ENCODE measurements at places on chromosomes 2 and 18.

GRCh38 chr18:46401486-46402070, 255.4 kb downstream of the LOXHD1 start:
- DNase-seq, result no peak

- no peak for DNase-seq
Observed at GRCh38 chr18:54453996-54454395, 96.3 kb downstream of the C18orf54 start.

GRCh38 chr2:129575431-129575830, 404.0 kb upstream of the RAB6C start:
- no peak for DNase-seq

- no peak for DNase-seq
Observed at GRCh38 chr18:58592223-58593214, 36.4 kb downstream of the ALPK2 start.

DNA sequence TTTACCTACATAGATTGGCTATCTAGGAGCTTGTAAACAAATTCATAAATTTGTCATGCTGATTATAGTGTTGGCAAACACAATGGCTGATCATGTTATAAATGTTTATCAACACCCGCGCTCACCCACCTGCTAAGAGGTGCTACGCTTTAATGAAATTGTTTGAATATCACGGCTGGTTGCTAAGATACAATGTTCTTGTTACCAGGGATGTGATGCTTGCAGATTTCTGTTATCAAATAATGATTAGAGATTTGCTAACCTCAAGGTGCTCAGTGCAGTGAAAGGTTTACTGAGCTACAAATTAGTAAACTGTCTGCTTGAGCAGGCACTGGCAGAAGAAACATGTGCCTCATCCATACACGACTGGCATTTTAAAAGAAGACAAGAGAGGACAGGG, 160.0 kb upstream of the ZEB2 start:
- DNase-seq, result no peak

DNA sequence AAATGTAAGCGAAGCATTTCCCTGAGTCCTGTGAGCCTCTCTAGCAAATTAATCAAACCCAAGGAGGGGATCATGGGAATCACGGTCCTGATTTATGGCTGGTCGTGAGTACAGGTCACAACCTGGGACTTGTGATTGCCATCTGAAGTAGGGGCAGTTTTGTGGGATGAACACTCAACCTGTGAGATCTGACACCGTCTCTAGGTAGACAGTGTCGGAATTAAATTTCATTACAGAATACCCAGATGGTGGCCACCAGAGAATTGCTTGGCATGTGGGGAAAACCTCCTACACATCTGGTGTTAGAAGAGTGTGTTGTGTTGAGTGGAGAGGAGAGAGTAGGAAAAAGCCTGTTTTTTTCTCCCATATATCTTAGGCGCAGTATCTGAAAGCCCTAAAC, 12.5 kb downstream of the CAPN14 start:
- no peak for DNase-seq

- DNase-seq, result no peak
Observed at GRCh38 chr2:32591669-32592463, 36.0 kb upstream of the TTC27 start.

DNA sequence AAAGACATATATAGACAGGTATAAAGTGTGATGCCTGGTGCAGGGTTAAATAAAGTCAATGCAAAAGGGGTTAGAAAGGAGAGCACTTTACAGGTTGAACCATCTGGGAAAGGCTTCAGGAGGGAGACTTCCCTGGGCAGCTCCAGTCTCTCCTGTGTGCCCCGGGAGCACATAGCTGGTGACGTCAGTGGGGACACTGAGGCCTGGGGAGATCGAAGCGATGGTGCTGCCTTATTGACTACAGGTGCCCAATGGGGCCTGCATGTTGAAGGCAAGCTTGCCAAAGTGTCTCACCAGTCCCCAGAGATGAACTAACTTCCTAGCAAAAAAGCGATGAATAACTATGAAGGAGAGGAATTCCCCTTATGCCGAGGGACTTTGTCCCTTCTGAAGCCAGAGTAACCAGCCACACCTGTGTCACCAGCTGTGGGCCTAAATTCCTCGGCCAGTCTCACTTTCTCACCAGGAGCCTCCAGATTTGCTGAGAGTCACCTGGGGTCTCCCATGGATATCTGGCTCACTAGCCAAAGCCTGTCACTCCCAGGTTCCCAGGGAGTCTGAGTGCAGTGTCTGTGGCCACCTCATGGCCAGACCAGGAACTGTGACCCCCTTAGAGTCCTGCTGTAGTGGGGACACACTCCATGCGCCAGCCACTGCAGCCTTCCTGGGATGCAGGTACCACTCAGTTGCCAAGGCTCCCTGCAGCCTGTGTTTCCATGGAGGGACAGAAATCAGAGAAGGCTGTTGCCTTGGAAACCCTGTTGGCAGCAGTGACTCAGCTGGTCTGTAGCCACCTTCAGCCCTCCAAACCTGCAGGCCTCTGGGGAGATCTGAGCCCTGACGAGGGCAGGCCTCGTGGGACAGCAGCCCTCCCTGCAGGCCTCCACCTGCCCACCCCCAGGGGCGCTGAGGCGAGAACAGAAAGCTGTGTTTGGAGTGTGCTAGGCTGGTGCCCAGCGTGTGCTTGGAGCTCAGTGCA, 128.7 kb downstream of the CTIF start:
- no peak for DNase-seq

DNA sequence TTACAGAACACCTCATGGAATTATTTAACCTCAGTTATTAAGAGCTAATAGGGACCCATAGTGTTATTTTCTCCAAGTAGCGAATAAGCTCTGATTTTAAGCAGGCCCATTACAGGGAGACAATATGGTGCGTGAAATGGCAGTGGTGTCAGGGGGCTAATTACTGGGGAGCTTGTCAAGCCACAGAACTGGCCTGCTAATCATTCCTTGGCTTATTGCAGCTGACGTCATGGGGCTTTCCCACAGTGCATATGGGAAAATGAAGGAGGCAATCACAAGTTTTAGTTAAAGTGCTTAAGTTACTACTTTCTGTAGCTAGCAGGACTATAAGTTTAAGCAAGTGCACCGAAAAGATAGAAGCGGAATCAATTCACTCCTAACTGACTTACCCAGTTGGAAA, 262.5 kb downstream of the TGIF1 start:
- DNase-seq, result no peak

- no peak for DNase-seq
Observed at GRCh38 chr2:69764286-69765095, 22.6 kb downstream of the ANXA4 start.

- no peak for DNase-seq
Observed at GRCh38 chr2:237124820-237125219, 39.1 kb downstream of the COPS8 start.

- DNase-seq, result no peak
Observed at GRCh38 chr2:26936855-26937254, 33.6 kb upstream of the MAPRE3 start.

DNA sequence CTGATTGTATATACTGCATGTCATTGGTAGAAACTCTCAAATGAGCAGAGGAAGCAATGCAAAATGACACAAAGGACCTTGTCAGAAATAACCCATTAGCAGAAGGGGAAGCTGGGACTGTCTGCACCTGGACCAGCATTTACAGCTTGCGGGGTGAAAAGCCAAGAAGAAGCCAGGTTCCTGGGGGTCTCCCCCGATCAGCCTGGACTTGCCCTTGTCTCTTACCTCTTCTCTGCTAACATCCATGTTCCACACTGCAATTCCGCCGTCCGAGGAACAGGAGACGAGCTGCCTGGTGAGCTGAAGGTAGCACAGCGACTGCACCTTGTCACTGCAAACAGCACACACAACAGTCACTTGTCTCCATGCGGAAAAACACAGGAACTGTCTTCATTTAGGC, 51.1 kb downstream of the WDFY1 start:
- DNase-seq, result no peak

DNA sequence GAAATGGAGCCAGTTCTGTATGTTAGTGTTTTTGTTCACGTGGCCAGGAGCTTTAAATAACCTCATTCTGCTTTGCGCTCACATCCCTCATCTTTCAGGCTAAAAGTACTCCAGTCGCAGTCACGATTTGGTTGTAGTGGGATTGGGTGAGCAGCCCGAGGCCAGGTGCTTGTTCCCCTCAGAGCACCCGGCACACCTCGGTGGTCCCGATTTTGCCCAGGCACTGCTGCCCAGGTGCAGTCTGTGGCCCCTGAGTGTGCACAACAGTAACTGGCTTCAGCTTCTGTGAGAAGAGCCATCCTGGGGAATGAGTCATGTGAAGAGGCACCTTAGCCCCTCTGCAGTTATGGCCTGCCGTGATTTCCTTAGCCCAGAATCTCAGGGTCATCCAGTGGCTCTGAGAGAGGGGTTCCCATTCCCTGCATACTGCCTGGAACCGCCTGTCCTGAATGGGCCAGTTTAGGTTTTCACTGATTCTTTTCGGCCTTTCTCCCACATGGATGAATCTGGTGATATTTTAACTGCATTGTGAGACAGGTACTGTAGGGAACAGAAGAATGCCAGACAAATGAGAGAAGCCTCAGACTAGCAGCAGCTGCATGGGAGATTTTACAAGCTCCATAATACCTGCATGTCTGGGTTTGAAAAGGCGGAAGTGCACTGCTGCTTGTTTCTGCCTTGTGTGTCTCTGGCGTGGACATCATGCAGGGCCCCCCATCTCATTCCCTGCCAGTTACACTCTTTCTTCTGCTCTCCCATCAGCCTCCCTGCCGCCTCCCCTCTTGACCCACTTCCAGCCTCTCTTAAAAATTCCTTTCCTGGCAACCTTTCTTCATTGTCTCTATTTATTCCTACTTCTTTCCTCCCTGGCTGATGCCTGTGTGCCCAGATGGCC, 33.5 kb downstream of the IMPA2 start:
- DNase-seq, result no peak

DNA sequence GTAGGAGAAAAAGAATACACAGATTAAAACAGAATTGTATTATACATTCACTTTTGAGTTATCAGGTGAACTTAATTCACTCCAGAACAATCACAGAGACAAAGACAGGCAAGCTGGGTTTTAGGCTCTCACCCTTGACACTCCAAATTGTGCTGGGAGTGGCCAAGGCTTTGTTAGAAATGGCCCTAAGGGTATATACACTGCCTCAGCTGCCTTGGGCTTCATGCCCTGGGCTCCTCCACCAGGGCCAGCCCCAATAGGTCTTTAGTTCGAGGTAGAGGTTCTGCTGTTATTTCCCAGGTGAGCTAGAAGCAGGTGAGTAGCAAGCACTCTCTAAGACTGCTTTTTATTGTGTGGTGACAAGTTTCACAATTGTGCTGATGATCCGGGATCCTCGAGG, 19.9 kb downstream of the GEMIN6 start:
- no peak for DNase-seq

GRCh38 chr2:64852771-64853241, 136.4 kb upstream of the SLC1A4 start:
- no peak for DNase-seq

- no peak for DNase-seq
Observed at GRCh38 chr18:32919799-32920198, 147.0 kb upstream of the KLHL14 start.

Data from stimulated activated effector memory CD8-positive, alpha-beta T cell treated with anti-CD3 and anti-CD28 coated beads, Interleukin-12 subunit alpha, Interleukin-12 subunit beta, amount 100 ng/mL, for 72 hours (primary cell).